ENCODE measurements at places on chromosomes 2 and 18.

DNA sequence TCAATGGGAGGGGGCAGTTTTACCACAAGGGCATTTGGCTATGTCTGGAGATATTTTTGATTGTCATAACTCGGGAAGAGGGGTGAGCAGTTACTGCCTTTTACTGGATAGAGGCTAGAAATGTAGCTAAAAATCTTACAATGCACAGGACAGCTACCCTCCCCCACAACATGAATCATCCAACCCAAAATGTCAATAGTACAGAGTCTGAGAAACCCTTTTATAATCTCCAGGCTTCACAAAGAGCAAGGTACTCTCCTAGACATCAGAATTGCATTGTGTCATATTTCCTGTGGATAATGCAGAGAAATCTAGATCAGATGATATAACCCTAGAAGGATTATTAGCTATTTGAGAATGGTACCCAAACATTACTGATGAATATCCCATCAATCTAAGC lies 277.1 kb upstream of the NRP2 start:
- peak; percentile 74 for DNase-seq

DNA sequence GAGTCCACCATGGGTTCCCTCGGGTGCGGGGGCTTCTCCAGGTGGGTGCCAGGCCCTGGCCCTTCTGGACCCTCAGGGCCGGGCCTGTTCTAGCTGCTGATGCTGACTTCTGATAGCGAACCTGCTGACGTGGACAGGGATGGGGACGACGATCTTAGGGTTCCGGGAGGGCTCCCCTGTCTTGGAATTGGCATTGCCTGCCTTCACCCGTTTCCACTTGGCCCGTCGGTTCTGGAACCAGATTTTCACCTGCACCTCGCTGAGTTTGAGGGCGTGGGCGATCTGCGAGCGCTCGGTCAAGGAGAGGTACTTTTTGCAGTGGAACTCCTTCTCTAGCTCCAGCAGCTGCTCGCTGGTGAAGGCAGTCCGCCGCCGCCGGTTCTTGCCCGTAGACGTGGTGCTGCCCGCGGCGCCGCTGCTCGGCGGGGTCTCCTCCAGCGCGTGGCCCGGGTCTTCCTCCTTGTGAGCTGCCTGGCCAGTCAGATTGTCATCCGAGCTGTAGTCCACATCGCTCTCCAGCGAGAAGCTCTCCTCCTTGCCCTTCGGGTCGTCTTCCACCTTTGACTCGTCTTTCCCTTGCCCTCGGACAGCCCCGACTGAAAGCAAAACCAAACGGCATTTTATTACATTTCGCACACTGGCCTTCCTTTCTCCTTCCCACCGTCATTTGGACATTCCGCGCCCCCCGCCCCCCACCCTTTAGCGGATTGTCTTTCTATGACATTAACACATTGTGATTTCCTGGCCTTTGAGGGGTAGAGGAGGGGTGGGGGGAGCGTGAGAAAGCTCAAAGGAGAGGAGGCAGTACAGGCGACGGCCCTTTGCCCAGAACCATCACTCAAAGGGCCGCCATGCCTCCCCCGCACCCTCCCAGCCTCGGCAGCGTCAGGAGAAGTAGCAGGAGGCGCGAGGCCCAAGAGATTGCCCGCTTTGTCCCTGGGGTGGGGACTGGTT lies 2.1 kb downstream of the GBX2 start:
- DNase-seq, result no peak

- no peak for DNase-seq
Measured at GRCh38 chr2:200733713-200734198, 78.0 kb upstream of the BZW1 start.

GRCh38 chr2:98026927-98027522 lies 31.3 kb upstream of the TMEM131 start:
- no peak for DNase-seq

DNA sequence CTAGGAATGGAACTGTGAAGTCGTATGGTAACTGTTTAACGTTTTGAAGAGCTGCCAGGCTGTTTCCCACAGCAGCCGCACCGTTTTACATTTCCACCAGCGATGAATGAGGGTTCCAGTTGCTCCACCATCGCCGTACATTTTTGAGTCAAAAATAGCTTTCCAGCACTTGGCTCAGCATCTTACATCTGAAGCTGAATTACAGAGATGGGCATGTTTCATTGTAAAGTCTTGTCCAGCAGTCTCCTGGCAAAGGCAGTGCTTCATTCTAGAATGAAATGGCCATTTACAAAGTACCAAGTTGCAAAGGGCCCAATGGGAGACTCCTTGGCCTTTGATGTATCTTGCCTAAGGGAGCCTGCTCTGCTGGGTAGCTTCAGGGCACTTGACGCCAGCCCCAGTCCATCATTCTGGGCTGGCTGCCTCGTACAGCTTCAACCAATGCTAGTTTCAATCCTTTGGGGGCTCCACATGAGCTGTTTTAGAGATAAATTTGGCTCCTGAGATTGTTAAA lies 45.1 kb downstream of the ATIC start:
- peak; percentile 66 for DNase-seq

DNA sequence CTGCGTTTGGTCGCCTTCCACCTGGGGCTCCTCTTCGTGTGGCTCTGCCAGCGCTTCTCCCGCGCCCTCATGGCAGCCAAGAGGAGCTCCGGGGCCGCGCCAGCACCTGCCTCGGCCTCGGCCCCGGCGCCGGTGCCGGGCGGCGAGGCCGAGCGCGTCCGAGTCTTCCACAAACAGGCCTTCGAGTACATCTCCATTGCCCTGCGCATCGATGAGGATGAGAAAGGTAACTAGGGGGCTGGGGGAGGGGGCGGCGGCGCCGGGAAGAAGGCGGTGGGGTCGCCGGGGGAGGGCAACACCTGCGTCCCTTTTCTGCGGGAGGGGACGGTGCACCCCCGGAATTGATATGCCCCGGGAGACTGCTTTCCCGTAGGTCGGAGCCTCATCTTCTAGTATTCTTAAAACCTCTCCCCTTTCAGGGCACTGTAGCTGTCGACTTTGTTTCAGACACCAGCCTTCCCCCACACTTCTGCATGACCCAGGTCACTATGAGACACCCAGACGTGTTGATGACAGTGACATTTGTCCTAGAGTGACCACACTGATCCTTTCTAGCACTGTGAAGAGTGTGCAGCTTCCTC lies 755 bp downstream of the SPAST start:
- no peak for DNase-seq

DNA sequence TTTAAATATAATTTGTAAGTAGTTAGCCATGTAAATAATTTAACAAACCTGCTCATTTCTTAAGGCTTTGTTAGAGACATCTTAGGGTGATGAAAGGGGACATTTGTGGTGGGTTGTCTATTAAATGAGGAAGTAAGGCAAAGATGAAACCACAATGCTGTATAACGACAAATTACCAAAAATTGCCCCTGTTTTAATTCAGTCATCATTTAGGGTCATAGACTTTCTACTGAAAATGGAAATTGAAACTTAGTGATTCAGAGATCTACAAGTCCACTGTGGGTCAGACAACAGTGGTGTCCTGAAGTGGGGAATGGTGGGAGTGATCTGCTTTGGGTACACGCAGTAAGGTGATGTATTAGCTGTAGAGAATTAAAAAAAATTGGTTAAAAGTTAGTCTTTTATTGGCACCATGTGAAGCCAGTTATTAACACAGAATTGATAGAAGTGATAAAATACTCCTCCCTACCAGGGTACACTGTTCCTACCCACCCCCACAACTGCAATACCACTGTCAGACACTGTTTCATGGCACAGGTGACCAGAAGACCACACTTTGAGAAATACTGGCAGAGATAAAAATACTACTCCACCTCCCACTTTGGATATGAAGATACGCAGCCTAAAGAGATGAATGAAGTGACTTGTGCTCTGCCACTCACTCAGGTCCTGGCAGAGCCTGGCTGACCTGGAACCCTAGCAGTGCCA lies 13.4 kb downstream of the CERS6 start:
- DNase-seq, result no peak

DNA sequence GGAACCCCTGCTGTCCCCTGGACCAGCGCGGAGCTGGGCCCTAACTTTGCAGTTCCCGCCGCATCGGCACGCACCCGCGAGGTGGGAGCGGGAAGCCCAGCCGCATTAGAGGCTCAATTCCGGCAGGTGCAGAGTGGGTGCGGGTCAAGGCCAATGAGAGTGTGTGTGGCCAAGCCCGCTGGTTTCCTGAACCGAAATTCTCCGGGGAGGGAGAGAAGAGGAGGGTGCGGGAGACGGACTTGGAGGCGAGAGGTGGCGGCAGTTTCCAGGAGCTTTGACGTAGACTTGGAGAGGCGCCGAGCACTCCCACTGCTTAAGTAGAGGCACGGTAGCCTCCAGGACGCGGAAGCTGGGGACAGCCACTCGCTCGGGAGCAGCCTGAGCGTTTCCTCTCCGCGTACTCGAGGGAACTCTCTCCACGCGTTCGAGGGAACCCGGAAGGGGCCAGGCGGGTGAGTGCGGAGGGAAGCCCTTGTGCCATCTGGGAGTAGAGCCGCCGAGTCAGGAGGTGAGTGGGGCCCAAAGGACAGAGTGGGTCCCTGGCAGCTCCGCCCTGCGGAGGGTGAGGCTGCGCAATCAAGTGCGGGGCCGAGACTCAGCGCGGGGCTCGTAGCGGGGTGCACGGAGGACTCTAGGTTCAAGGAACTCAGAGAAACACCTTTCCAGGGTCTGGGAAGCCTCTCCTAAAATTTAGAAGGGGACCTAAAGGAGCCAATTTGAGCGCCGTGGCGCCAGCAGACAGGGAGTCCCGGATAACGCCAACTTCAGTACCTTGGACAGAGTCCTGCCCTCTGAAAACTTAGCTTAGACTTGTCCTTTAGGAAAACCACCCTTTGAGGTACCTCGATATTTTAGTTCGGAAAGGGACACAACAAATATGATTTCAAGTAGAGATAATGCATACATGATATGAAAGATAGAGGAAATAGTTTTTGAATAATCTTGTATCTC lies at the start of gene FAM237A:
FAM237A (plus strand) TSS at position 413 of the 951 bp plus-strand sequence. CDS start 1,750 bp downstream, outside the sequence.
- peak; percentile 65 for DNase-seq

GRCh38 chr2:110860630-110861029 lies 128.3 kb downstream of the ACOXL start:
- no peak for DNase-seq

DNA sequence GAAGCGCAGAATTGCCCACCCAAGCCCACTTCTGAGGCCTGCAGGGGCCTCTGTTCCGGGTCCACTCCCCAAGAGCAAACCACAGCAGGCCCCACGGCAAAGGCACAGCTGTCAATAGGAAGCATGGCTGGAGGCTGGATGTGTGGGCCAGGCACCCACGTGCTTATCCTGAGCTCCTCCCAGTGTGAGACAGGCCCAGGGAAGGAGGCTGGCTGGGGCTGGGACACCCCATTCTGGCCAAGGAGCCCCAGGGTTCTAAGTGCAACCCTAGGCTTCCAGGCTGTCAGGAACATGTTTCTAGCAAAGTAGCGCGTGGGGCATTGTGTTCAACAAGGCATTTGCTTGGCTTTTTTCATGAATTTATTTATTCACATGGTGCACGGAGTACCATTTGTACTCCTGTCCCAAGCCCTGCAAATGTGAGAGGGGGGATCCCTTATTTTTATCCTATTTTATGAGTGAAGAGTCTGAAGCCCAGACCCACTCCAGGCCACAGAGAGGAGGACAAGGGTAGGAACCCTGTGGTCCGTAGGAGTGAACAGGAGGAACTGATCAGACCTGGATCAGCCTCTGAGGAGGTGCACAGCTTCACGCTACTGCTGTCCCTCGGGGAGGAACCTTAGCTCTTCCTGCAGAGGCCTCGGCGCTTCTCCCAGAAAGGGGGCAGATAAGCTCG lies 6.1 kb upstream of the RAB17 start:
- DNase-seq, result no peak

- DNase-seq, result peak; percentile 48
Measured at GRCh38 chr2:9097239-9097638, 93.8 kb upstream of the MBOAT2 start.

DNA sequence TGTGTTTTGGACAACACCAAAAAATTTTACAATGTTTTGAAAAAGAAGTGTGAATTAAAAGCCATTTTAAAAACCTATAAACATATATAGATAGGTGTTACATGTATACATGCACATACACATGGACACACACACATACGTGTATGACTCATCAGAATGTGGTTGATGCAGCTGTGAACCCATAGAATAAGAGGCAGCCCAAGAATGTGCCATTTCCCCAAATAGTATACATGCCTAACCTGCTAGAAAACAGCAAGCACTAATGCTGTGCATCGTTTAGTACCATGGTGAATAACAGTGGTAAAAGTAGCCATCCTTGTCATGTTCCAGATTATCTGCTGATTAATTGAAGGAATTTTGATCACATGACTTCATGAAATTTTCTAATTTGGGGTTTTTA lies 149.0 kb downstream of the DSEL start:
- peak; percentile 54 for DNase-seq

DNA sequence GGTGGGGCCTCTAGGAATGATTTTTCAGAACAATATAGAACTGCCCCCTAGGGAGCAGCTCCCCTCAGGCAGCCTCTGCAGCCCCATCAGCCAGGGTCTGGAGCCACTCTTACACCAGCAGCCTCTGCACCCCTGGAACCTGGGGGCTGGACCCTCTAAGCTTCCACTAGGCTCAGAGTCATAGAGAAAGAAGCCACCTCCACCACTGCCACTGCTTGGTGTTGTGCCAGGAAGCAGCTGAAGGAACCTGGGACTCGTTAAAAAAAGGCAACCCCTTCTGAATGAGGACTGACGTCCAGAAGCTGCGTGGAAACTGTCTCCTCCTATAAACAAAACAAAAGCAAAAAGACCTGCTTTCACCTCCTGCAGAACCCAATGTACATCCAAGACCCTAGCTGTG lies 98.1 kb upstream of the HS6ST1 start:
- no peak for DNase-seq

- DNase-seq, result no peak
Measured at GRCh38 chr2:241039416-241039815, 41.0 kb downstream of the SNED1 start.

- DNase-seq, result no peak
Measured at GRCh38 chr2:65791404-65791975, 359.1 kb upstream of the SPRED2 start.

- DNase-seq, result no peak
Measured at GRCh38 chr2:220568296-220568695, 940.9 kb downstream of the SLC4A3 start.

DNA sequence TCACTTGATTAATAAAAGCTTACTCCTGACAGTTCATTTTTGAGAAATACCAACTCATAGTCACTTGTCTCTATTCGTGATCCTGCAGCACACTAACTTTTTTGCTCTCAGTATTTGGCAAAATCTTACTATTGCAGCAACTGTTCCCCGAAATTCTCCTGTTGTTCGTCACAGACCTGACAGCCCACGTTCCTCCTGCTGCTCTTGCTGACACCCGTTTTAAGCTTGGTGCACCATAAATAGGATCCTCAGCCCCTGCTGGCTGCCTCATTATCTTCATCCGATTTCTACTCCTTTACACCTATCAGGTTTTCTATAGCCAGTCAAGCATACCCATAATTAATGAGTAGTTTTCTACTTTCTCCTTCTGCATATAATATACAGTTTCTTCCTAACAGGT lies 368.8 kb downstream of the PLCL1 start:
- no peak for DNase-seq

GRCh38 chr18:54904581-54904980 lies 54.7 kb downstream of the CCDC68 start:
- DNase-seq, result no peak

DNA sequence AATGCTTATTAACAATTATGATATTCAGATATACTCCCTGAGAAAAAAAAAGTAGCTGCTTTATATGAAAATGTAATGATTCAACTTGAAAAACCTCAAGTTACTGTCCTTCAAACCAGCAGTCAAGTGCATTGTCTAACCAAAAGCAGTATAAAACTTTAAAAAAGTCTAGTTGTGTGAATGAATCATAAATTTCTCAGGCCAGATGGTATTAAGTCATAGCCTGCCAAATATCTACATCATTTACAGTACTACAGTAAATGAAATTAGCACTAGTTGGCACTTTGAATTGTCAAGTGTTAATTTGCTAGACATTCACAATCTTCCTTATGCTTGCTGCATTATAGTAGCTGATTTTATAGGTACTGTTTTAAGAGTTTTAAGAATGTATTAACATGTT lies 85.9 kb downstream of the CBLN2 start:
- peak; percentile 11 for DNase-seq

Measured in fibroblast of skin of scalp (primary cell).